ENCODE measurements at places on chromosomes 2 and 18.

DNA sequence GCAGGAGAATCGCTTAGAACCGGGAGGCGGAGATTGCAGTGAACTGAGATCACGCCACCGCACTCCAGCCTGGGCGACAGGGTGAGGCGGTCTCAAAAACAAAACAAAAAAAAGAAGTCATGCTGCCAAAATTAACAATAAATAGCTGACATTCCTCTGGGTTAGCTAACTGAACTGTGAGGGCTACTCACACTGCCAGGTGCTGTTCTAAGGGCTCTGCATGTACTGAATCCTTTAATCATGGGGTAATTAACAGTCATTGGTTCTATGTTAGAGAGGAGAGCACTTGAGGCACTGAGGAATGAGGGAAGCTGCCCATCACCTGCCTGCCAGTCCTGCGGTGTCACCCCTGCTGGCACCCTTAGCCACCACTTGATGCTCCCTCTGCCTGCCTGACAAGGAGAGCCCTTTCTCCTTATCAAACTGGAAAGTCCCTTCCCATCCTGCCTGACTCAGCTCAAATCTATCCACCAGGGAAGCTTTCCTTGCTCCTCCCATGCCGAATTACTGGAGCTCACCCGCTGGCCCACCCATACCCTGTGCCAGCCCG, 73.0 kb upstream of the RIOK3 start:
- no peak for DNase-seq

DNA sequence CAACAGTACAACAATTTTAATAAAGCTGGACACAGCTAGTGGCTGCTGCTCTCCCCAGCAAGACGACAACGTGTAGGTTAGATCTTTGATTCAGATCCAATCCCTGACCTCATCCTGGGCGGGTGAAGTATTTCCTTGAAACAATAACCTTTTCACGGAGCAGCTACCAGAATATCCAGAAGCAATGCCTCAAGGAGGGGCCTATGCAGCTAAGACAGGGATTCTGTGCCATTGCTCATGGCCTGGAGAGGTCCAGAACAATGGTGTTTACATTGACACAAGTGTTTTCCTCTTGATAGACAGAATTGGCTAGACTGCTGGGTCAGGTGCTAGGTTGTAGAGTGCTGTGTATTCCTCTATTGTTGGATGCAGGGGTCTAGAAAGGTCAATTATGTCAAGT, 520.1 kb downstream of the BCL11A start:
- DNase-seq = no peak

DNA sequence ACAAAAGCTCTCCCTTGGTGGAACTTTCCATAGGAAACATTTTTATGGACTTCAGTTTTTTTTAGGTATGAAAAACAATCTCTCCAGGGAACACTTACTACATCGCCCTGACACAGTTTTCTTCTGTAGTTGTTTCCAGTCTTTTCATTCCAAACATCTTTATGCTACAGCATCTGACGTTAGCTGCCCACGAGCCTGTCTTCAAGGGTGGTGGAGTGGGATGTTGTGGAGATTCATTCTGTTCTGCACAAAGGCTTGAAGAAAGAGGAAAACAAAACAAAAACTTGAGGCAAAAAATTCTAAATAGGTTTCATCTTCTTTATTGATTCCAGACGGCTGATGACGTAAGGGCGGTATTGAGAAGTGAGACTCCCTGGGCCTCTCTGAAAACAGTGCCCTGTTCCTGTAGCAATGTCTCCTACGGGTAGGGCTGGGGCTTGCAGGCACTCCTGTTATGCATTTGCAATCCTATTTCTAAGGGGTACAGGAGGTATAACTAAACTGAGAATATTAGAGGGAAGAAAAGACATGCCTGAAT, 375.0 kb downstream of the RNF144A start:
- no peak for DNase-seq

DNA sequence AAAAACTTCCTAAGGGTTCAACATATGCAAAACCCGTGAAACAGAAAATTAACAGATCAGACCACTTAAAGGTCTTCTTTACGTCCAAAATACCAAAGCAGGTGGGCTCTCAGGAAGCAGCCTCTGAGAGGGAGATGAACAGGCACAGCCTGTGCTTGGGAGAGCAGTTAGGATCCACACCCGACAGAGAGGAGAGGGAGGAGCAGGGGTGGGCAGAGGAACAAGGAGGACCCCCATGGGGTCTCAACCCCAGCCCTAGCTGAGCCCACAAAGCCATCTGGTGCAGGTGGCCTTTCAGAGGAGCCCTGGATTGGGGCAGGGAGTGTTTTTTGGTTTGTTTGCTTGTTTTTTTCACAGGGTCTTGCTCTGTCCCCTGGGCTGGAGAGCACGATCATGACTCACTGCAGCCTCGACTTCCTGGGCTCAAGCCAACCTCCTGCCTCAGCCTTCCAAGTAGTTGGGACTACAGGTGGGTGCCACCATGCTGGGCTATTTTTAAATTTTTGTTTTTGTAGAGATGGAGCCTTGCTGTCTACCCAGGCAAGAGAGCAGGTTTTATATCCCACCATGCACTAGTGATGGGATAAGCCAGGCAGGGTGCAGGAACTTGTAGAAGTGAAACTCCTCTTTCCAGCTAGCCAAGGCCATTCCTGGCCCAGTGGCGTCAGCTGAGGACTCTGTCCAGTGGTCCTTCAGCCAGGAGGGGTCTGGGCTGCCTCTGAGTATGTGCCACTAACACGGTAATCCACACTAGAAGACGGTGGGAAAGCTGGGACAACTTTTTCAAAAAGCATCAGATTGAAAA, 154.1 kb upstream of the HDAC4 start:
- DNase-seq = no peak

GRCh38 chr2:210768329-210768910, 212.0 kb downstream of the CPS1 start:
- no peak for DNase-seq

DNA sequence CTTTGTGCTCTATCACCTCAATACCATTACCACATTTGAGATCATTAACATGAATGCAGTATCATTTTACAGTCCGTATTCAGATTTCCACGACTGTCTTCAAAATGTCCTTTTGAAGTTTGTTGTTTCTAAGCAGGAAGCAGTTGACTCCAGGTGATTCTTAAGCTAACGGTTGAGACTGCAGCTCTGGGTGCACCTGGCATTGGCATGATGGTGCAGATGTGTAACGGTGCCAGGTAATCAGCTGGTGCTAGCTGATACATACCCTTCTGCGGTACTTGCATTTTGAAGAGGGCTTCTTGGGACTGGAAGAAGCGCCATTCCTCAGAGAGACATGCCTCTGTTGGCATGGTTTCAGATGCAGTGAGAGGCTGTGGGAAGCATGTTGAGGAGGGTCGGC, 19.5 kb downstream of the SIGLEC15 start:
- no peak for DNase-seq

DNA sequence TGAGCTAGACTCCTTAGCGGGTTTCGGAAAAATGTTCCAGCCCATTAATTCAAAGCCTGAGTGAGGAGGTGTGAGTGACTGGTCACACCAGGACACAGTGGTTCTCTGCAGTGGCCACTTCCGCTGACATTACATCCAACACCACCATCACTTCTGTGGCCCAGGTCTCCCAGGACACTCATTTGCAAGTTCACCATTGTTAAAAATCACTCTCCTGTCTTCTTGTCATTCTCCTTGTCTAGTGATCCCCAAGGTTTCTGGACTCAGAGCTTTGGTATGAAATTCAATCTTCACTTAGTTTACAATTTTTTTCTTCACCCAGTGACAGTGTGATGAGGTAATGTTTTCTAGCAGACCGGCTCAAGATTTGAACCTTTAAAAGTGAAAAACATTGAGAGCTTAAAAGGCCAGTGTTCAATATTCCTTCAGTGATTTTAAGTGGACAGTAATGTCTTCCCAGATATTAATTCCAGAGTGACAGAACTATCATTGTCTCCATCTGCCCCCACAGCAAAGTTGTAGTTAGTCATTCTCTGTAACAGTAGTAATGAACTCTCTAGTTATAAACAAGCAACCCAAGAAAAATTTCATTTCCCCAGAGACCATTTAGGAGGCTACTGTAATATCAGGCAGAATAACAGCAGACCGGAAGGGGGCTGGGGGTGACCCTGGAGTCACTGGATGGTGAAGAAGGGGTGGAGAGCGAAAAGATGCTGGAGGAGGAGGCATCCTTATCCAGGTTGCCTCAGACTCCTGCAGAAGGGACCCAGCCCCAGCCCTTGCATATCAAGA, 164.9 kb downstream of the GFPT1 start:
- no peak for DNase-seq

DNA sequence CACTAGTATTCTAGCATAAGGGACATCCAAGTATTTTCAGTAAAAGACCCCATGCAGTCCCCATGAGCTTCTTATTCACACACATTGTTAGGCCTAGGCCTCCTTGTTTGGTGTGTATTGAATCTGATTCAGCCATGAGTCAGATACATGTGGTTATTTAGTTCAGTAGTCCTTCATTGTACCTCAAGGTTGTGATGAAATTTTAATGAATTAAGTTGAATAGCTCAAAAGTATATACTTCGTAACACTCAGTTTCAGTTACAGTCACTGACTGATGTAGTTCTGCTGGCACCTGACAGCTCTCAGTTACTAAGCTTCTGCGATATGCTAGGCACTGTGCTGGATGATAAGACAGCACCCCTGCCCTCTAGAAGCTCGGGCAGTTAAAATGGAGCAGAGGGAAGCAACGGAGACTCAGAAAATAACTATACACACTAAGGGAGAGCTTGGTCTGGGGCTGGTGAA, 86.4 kb downstream of the XRCC5 start:
- no peak for DNase-seq

DNA sequence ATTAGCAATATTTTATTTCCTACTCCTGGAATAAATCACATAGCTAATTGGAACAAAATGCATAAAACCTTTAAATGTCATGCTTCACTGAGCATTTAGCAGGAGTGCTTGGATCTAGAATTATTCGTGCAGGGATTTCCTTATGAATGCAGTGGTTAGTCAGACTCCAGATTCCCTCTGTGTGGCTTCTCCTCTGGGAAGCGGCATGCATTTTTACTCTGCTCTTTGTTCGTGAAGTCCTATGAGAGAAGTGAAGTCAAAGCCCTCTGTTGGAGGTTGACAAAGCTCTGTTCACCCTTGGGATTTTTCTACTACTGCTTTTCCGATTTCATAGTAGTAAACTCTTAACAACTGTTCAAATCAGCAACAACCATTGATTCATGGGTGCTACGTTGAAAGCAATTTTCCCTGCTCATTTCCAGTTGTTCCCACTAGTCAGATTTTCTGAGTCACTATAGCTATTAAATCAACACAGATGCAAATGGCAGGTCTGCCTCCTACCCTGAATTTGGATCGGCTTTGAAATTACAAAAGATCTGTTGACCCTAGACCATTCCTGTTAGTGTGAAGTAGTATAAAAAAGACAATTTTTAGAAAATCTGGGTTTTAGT, 461.7 kb downstream of the STK39 start:
- DNase-seq = no peak

DNA sequence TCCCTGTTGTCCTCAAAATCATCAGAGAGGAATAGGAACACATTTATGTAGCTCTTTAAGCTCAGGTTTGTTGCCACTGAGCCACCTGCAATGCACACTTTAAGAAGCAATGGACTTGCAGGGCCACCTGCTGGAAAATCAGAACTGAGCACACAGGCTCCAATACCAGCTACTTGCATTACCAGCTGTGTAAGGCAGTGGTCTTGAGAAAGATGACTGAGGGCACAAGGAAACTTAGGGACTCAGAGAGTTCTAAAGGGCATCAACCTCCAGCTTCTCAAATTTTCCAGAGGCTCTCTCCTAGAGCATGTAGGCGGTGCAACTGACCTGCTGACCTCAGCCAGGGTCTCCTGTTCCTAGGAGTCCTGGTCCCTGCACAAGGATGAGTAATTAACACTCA, 2.5 kb upstream of the CNDP2 start:
- peak; percentile 48 for DNase-seq

- peak; percentile 42 for DNase-seq
These were observed 44.0 kb downstream of the TRAK2 start for GRCh38 chr2:201407265-201407664.

DNA sequence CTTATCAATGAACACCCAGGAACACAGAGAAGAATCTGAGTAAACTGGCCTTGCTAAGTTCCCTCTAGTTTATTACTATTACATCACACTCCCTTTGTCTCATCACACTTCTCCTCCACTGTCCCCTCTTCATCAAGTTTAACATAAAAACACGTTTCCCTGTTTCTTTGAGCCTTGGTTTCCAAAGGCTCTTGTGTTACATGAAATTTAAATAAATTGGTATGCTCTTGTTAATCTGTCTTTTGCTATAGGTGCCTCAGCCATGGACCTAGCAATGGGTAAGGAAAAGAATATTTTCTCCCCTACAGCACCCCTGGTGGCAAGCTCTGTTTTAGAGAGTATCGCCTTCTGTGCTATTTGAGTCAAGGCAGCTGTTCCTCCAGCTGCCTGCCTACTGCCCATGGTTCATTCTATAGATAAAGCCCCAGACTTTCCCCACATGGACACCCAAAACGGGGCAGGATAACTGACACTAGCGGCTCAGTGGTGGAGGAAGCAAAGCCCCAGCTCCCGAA, 31.8 kb downstream of the TGIF1 start:
- DNase-seq = peak; percentile 76

GRCh38 chr2:102442967-102443828, 20.2 kb downstream of the IL18RAP start:
- peak; percentile 26 for DNase-seq

GRCh38 chr18:65215865-65216466, 534.8 kb upstream of the CDH7 start:
- DNase-seq = no peak

DNA sequence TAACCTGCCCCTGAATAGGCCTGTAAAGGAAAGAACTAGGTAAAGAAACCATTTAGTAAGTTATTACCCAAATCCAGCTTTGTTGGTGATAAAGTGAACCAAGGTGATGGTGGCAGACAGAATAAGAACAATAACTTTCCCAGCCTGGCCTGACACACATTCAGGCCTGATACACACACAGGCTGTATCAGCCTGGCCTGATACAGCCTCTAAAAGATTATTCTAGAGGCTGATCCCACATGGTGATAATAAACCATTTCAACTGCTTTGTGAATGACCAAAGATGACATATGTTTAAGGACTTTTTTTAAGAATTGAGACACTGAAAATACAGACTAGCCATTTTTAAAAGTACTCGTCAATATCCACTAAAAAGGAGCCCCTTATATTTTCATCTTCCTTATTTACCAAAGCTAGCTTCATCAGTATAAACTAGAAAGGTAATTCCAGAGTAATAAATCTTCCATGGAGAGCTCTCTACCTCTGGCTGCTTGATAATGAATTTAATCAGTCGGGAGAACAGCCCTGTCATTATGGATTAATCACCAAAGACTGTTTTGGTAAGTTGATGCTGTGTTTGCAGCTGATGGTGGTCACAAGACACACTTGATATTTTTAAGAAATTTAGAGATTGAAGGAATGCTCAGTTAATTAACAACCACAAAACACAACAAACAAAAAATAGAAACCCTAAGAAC, 77.2 kb downstream of the SLC8A1 start:
- no peak for DNase-seq

Data from HuH-7 (cell line).